Stimulated activated CD4-positive, alpha-beta T cell treated with anti-CD3 and anti-CD28 coated beads, Interleukin-2, amount 100 ng/mL, for 48 hours (primary cell): ENCODE measurements at places on chromosomes 7 and 10.

- no peak for DNase-seq
Measured at GRCh38 chr10:119457966-119458766, 84.4 kb downstream of the RGS10 start.

DNA sequence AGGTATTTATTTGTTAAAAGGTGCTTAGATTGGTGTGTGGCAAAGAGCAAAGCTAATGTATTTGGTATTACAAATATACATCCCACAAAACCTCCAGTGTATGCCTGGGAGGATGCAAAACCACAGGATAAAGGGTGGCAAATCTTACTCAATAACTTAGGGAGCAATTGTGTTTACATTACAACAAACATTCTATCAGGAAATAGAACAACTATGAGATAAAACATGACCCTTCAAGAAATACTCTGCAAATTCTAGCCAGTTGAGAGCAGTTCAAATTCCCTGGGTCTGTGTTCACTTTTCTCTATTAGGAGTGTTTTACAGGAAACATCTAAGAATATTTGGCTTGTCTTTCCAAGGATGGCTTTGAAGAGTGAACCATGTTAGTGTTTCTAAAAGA lies 64.9 kb downstream of the CUL1 start:
- no peak for DNase-seq

DNA sequence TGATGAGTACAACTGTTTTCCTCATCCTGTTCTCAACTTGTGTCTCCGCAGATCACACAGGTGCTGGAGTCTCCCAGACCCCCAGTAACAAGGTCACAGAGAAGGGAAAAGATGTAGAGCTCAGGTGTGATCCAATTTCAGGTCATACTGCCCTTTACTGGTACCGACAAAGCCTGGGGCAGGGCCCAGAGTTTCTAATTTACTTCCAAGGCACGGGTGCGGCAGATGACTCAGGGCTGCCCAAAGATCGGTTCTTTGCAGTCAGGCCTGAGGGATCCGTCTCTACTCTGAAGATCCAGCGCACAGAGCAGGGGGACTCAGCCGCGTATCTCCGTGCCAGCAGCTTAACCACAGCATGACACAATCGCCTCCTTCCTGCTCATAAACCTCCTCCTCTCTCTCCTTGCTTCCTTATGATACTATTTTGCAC lies 126.7 kb upstream of the PRSS58 start:
- peak; percentile 36 for DNase-seq

DNA sequence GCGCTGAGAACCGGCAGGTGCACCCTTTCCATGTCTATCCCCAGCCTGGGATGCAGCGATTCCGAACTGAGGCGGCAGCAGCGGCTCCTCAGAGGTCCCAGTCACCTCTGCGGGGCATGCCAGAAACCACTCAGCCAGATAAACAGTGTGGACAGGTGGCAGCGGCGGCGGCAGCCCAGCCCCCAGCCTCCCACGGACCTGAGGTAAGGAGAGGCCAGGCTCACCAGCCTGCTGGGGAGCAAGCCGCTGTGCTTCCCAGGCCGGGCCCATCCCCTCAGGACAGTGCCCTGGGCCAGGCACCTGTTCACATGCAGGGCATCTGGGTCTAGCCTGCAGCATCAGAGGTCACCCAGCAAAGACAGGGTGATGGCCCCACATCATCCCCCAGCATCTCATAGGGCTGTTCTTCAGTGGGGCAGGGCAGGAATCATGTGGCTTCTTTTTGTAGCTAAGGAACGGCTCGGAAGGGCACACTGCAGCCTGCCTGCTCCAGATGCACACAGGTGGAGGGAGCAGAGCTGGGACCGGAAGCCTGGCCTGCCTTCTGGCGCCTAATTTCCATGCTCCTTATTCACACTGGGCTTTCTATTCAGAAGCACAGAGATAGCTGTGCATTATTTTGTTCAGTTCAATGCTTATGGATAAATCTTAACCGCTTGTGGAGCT lies 18.9 kb downstream of the BAG3 start:
- no peak for DNase-seq

DNA sequence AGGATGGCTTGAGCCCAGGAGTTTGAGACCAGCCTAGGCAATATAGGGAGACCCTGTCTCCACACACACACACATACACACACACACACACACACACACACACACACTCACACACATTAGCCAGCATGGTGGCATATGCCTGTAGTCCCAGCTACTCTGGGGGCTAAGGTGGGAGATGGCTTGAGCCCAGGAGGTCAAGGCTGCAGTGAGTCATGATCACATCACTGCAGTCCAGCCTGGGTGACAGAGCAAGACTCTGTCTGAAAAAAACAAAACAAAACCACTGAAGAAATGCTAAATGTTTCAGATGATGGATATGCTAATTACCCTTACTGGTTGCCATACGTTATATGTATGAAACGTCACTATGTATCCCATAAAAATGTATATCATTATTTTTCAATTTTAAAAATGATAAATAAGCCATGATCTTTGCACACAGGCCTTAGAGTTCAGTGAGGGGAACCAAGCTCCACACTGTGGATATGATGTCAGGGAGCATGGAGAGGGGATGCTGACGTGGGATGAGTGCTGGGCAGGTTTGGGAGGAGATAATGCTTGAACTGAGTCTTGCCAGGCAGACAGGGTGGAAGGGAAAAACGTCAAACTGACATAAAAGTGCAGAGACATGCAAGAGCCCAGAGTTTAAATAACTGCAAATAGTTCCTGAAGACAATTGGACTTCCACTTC lies 45.9 kb upstream of the ARHGAP12 start:
- DNase-seq = no peak

DNA sequence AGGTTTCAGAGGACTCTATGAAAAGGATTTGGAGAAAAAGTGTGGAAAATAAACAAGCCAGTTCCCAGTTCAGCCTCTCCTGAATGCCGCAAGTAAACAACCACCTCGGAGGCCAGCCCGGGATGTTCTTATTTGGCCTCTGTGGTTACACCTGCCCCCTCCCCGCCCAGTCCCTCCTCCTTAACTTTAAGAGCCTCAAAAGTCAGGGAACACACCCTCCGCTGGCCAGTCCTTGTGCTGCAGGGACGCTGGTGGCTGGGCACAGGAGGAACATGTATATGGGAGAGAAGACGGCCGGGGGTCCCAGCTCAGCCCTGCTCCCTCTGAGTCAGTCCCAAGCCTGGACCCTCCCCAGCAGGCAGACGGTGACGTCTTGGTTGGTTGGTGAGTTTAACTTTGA lies 6.1 kb downstream of the CHST3 start:
- DNase-seq = no peak

DNA sequence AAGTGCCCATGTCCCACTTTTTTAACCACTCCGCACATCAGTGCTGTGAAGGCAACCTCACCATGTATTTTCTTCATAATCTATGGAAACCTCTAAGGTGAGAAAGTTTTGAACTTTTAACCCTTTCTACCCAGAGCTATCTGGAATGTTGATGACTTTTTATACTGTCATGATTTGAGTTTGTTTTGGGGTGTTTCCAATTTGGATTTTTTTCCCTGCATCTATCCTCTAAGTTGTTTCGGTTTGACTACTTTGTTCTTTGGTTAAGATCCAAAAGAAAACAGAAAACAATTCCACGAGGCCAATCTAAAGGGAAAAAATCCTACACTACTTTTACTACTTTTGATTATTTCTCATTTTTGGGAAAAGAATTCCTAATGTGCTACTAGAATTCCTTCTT lies 279.7 kb downstream of the USP6NL start:
- DNase-seq = no peak

GRCh38 chr10:128863411-128863810 lies 603.6 kb upstream of the MGMT start:
- DNase-seq = no peak

DNA sequence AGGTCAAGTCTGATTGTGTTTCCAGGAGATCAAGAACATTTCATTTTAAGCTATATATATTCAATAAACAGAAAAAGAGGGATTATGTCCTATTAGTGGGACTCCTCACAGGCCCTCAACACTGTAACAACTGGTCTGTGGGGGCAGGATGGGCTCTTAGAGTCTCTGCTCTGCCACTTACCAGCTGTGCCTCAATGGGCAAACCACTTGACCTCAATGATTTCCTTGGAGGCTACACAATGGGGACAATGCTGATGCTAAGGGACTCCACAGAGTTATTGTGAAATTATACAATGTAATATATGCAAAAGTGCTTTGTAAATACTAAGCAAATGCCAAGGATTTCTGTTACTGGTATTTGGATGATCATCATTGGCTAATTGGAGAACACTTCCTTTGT lies 33.2 kb upstream of the MXI1 start:
- no peak for DNase-seq

GRCh38 chr10:132139526-132139925 lies 47.2 kb upstream of the DPYSL4 start:
- DNase-seq = no peak

- no peak for DNase-seq
Measured at GRCh38 chr7:27364344-27364758, 121.7 kb downstream of the EVX1 start.
